ENCODE measurements at places on chromosomes 3 and 15. TPM values are rescaled to one million over a fixed set of nuclear protein-coding genes. Genes with fewer than 3 reads are reported as not detected.
A peak's percentile ranks its signal among the peaks of the same experiment; 100 is the strongest.

Gene APPL1
- total RNA-seq, result 63.1 TPM

Gene MUC20
- total RNA-seq, result 52.0 TPM

Gene MLF1
- total RNA-seq, result 3.3 TPM

Gene ARHGEF3
- total RNA-seq, result 16.8 TPM

Gene TRIM59
- total RNA-seq, result not detected

Gene ST6GAL1
- 59.9 TPM for total RNA-seq

Gene SLC28A1
- total RNA-seq, result not detected

Gene POLQ
- not detected for total RNA-seq

Gene TEX264
- total RNA-seq, result 69.1 TPM

DNA sequence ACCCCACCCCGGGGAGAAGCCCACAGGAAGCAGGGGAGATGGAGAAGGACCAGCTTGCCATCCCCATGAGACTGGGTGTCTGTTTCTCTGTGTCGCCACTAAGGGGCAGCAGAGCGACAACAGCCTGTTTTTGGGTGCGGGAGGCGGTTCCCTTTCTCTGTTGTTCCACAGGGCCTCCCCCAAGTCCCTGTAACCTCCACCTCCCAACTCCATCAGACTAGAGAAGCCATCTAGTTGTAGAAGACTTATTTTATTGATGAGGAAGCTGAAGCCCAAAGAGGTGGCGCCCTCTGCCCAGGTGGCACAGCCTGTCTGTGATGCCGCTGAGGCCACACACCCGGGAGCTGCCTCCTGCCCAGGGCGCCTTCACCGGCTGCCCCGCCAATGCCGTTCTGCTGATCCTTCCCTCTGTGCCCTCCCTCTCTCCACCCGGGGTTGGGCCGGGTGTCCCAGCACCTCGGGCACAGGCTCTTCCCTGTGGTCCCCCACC, 3.9 kb upstream of the CCDC9B start:
- no peak for DNase-seq

GRCh38 chr15:41553731-41554130, 5.3 kb upstream of the TYRO3 start:
- no peak for DNase-seq

- DNase-seq, result no peak
These were observed 80.5 kb upstream of the TRIM42 start for GRCh38 chr3:140597364-140597763.

GRCh38 chr3:41002104-41002503, 197.2 kb upstream of the CTNNB1 start:
- DNase-seq, result peak; percentile 50

- DNase-seq, result no peak
These were observed 83.2 kb upstream of the ADAMTSL3 start for GRCh38 chr15:83570756-83571155.

DNA sequence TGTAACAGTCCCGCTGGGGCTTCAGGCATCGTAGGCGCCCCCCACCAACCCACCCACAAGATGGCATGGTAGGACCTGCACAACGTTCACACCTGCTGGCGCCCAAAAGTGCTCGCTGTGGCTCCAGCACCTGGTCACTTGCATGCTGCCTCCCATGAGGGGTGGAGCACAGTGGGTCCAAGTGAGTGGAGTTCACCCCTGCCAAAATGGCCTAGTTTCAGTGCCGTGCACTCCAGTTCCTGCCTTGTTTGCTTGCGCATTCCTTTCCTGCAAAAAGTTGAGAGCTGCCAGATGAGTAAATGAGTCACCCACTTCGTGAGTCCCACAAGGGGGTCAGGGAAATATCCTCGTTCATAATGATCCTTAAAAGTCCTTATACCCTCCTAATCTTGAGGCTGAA, 788.7 kb upstream of the DPPA4 start:
- no peak for DNase-seq

DNA sequence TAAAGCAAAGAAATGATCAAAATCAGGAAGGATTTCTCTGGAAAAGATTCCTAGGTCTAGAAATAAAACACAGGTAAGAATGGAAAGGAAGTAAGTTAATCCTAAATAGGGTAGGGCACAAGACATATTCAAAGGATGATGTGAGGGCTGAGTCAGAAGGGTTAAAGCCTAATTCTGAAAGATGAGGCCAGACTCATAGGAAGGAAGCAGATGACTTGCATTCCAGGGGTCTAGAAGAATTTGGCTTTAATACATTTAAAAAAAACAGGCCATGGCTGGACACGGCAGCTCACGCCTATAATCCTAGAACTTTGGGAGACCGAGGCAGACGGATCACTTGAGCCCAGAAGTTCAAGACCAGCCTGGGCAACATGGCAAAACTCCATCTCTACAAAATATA, 3.2 kb downstream of the SSR3 start:
- DNase-seq, result no peak

DNA sequence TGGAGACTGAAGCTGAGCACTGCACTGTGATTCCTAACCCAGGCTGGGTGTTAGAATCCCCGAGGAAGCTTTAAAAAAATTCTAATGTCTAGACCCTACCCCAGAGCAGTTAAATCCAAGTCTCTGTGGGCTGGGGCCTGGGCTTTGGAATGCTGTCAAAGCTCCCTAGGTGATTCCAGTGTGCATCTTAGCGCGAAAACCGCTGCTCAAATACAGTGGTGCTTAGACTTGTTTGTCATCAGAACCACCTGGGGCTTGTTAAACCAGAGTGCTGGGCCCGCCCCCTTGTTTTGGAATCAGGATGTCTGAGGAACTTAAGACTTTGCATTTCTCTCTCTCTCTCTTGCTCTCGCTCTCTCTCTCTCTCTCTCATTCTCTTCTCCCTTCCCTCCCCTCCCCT, 20.7 kb downstream of the RHCG start:
- DNase-seq, result no peak

DNA sequence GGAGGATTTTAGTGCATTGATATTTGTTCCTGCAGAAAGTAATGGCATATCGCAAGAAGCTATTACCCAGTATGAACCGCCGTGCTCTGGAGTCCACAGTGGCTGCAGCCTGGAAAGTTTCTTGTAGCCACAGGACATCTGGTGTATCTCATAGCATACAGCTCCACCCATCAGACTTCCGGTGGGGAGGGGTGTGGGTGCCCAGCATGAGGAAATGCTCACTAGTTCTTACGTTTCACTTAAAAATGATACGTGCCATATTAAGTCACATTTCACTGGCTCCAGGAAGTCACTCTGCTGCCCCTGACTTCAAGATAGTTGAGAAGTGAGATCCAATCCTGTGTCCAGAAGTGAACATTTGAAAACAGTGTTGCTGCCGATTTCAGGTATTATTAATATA, 990.4 kb downstream of the GBE1 start:
- DNase-seq, result no peak

DNA sequence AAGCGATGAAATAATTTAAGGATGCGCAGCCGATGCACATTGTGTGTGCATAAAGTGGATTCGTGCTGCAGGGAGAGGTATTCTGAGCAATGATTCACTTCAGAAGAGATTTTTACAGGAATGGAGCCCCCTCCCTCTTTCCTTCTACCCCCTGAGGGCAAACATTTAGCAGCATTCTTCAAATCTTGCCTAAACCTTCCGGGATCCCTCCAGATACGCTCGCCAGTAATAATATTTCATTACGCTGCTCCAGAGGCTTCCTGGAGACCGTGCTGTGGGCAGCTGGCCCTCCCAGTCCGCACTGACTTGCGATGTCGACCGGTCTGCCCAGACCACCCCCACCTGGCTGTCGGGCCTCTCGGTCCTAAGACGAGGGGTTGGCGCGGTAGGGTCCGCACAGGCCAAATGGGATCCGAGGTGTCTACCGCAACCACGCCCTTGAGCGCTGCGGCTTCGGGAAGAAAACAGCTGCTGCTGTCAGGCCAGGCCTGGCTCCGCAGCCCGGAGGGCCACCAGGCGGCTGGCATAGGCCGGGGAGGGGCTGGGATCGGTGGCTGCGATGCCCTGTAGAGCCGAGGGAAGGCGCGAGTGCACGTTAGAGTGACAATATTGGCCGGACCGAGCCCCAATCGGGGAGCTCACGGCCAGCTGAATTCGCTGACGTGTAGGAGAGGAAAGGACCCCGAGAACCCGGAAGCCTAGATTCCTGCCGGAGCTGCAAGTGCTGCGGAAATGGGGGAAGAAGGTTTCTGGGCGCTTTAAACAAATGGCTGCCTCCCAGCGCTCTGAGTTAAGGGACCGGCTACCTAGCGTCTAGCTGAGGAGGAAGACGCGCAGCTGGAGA, 14.3 kb downstream of the ZIC4 start:
- DNase-seq, result no peak

- DNase-seq, result no peak
These were observed 27.1 kb upstream of the LIPC start for GRCh38 chr15:58404722-58405121.

DNA sequence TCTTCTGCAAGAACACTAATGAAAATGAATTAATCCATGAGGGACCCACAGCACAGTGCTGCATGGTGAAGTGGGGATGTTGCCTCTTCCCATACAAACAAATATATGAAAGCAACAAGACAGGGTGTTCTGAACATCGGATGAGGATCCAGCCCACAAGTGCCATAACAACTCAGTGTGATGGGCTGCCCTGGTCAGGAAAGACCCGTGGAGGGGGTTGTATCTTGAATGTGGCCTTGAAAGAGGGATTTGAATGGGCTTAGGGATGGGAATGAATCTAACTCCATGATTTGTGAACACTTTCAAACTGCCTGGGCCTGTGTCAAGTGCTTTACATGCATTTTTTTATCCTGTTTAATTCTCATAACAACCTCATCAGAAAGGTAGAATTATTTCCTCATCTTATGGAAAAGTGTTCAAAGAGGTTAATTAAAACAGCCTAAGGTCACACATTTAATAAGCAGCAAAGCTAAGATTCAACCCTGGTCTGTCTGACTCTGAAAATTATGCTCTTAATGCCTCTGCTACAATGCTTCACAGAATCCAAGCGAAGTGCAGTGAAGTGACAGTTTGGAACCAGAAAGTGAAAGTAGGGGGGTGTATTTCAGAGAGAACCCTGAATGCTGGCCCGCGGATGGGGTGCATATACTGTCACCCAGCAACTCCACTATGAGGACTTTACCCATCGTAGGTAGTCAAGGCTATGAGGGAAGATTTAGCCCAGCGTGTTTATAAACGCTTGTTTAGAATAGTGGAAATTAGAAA, 65.6 kb upstream of the HEG1 start:
- DNase-seq, result peak; percentile 53

GRCh38 chr15:93330912-93331544, 242.0 kb upstream of the RGMA start:
- DNase-seq, result no peak

- no peak for DNase-seq
These were observed 4.7 kb downstream of the TMCC1 start for GRCh38 chr3:129888771-129889170.

GRCh38 chr3:23199649-23200048, 3.5 kb upstream of the UBE2E2 start:
- no peak for DNase-seq

DNA sequence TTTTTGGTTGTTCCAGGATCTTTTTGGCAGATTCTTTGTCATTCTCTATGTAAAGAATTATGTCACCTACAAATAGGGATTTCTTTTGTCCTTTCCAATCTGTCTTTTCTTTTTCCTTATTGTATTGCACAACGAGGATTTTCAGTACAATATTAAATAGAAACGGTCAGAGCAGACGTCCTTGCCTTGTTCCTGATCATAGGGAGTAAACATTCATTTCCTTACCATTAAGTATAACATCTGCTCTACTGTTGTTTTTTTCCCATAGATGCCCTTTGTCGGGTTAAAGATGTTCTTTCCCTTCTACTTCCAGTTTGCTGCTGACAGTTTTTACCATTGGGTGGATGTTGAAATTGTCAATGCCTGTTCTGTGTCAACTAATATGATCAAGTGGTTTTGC, 528.4 kb downstream of the OCA2 start:
- DNase-seq, result no peak

GRCh38 chr3:128584412-128585020, 66.1 kb downstream of the RPN1 start:
- no peak for DNase-seq

DNA sequence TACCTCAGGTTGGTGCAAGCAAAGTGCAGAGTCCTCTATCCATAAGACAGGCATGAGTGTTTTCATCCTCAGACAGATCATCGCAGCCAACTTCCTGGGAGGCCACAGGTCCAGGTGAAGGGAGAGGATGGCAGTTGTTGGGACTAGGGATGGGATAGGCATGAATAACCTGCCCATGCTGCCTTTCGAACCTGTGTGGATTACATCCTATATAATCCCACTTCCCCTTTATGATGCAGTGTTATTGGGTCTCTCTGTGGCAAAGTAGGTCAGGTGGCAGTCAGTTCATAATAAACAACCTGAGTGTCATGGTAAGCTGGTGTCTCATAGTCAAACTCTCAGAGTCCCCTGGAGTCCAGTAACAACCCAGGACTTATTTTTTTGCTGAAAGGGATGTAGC, 40.4 kb downstream of the CCR3 start:
- DNase-seq, result no peak

- no peak for DNase-seq
These were observed 79.3 kb upstream of the SEC13 start for GRCh38 chr3:10400050-10400748.

DNA sequence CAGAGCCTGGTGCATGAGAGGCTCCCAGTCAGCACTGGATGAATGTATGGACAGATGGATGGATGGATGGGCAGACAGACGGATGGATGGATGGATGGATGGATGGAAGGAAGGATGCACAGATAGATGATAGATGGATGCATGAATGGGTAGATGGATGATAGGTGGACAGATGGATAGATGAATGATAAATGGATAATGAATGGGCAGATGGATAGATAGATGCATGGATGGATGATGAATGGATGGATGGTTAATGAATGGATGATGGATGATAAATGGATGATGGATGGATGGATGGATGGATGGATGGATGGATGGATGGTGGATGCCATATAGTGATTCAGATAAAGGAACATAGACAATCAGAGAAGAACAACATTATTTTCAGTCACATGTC, 71.0 kb downstream of the SLC6A11 start:
- no peak for DNase-seq

DNA sequence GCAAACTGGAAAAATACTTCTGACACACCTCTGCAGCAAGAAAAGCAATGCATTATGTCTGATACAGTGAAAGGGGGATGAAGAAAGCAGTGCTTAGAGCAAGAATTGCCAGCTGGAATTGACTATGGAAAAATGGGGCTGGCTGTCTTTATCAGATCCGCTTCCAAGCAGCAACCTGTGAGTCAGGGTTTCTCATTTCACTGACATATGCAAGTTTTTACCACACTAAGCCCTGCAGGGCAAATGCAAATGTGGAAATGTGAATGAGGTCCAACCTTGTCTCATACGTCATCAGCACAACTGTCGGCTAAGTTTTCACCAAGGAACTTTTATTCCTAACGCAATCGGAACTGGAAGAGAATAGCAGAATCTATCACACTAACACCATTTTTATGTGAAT, 172.5 kb upstream of the GADL1 start:
- no peak for DNase-seq

DNA sequence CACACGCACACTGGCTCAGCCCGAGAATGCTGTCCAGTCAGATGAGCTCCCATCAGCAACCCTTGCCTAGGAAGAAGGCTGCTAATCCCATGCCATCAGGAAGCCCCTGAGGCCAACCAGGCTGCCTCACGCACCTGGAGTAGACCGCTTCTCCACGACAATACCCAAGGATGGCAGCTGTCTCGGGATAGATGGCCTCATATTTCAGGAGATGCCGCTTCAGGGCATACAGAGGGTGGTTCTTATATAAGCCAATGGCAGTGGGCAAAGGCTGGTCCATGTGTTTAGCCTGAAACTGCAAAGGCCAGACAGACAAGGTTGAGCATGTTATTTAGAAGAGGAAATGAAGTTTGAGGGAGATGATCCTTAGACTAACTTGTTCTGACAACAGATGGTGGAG, 22.2 kb downstream of the XPC start:
- no peak for DNase-seq

GRCh38 chr3:184345317-184346144, 8.1 kb downstream of the FAM131A start:
- DNase-seq, result no peak

- peak; percentile 57 for DNase-seq
These were observed 22.7 kb downstream of the ACAA1 start for GRCh38 chr3:38114052-38114874.

Measured in ascending aorta (tissue), 2 donors.